ENCODE measurements at places on chromosomes 5 and 9.

- DNase-seq, result no peak
Measured at GRCh38 chr5:95005811-95006210, 279.1 kb downstream of the MCTP1 start.

DNA sequence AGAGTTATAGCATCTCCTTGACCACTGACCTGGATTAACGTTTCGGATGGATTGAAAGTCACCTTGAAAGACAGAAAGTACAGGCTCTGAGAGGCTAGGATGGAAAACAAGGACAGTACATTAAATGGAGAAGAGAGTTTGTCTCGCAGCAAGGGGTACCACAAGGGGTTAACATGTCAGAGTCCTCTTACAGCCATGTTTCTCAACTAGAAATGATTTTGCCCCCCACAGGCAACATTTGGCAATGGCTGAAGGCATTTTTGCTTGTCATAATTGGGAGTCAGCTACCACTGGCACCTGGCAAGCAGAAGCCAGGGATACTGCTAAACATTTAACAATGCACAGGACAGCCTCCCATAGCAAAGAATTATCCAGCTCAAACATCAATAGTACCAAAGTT is 90.8 kb upstream of the EQTN start:
- DNase-seq, result no peak

DNA sequence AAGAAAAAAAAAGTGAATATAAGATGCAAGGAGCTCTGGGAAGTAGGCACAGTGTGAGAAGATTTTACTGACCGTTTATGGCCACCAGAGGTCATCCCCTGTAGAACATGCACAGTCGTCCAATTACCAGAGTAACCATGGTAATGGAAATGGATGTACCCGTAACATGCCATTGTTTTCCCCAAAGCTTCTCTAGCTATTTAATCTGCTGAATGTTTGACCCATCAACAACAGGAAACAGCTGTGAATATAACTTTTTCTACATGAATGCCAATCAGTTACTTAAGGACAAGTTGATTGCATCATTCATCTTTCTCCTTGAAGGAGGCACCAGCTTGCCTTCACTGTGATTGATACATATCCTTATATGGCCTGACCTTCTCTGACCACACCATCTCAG is 1967.0 kb upstream of the CDH9 start:
- no peak for DNase-seq

DNA sequence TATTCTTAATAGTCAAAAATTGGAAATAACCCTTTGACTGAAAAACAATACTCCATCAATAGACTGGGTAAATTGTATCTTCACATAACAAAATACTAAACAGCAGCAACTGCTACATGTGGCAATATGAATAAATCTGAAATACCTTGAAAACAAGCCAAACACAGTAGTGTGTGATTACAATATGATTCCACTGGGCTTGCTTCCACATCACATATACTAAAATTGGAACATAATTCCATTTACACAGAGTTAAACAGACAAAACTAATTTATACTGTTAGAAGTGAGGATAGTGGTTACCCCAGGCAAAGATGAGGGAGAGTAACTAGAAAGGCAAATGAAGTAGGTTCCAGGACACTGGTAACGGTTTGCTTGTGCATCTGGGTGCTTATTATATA is 20.4 kb downstream of the FNIP1 start:
- no peak for DNase-seq

Measured in CD4-positive, alpha-beta T cell treated with Interleukin-1 beta for 1 hour (primary cell).